ENCODE measurements at places on chromosomes 11 and 22.

GRCh38 chr11:46865340-46865739, 19.3 kb upstream of the CKAP5 start:
- peak; percentile 75 for DNase-seq

DNA sequence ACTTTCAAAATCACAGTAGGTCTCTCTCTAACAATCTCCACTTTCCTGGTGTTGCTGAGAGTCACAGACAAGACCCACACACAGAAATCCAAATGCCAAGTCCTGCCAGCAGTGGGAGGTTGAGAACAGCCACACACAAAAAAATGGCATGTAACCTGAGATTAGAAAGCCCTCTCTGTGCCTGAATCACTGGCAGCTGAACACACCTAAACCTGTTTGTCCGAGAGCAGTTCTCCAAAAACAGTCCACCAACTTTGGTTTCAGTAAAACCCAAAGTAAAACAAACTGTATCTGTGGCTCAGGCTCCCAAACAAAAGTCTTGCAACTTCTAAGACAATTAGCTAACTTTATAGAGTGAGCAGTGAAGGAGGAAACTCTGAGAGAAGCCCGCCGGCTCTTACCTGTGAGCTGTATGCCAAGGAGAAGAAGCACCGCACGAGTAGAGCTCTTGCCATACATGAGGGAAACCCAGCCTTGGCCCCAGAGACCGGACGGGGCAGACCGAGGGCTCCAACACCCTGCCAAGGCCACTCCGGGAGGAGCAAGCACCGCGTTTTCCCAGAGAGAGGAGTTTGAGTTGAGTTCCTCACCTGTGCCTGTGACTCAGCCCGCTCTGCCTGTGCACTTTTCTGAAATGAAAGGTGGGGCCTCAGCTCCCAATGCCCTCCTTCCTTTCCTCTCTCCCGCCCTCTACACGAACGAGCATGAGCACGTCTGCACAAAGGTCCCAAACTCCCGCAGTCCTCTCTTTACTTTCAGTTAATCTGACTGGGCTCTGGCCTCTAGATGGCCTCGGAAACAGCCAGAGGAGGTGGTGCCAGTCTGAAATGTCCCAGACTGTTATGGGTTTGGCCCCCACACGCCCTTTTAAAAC, at the start of gene MPZL2:
MPZL2 (minus strand) TSS at position 603 of the 874 bp plus-strand sequence; CDS start at position 459, 144 bp downstream.
- no peak for DNase-seq

DNA sequence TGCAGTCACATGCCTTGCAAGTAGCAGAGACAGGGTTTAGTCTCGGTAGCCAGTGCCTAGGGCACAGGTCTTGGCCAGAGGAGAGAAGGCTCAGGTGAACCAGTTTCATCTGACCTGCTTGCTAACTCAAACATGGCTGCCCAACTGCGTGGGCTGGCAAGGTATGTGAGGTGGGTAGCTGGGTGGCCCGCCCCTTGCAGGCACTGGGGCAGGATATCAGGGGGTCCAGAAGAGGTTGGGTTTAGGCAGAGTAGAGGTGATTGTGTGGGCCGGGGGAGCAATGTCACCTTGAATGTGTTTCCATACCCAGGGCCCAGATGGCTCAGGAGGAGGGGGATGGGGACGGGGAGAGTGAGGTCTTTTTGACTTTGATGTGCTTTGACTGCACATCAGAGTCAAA, 37.7 kb downstream of the ST3GAL4 start:
- no peak for DNase-seq

GRCh38 chr11:133803026-133803425, 42.3 kb downstream of the SPATA19 start:
- DNase-seq: no peak

DNA sequence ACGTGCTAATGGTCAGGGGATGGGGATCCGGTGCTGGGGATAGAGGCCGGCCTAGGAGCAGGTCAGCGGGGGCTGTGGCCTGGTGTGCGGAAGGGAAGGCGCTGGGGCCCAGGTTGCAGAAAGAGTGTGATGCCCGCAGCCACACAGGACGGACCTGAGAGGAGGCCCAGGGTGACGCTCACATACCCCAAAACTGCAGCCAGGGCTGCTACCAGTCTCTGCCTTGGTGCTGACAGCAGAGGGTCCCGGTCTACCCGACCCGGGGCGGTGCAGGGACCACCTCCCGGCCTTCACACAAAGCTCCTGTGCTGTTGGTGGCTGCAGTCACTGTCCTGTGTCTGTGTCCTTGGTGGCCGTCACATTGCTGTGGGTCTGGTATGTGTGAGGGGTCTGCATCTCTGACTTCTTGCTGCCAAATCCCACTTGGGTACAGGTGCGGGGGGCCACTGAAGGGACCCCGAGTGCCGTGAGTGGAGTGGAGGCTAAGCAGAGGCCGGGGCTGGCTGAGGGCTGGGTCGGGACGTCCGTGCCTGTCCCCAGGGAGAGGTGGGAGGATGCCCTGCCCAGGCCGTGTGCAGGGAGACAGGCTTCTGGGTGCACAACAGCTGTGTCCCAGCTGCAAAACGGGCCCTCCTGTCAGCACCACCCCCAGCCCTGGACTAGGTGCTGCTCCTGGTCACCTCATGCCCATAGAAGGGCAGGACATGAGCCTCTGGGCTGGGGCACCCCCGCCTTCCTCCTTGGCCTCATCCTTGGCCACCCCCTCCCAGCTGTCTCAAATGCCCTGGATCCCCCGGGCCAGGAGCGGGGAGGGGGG, 1.5 kb downstream of the LSP1 start:
- DNase-seq: no peak

- peak; percentile 91 for DNase-seq
These were observed 51.9 kb downstream of the CD44 start for GRCh38 chr11:35190804-35191348.

DNA sequence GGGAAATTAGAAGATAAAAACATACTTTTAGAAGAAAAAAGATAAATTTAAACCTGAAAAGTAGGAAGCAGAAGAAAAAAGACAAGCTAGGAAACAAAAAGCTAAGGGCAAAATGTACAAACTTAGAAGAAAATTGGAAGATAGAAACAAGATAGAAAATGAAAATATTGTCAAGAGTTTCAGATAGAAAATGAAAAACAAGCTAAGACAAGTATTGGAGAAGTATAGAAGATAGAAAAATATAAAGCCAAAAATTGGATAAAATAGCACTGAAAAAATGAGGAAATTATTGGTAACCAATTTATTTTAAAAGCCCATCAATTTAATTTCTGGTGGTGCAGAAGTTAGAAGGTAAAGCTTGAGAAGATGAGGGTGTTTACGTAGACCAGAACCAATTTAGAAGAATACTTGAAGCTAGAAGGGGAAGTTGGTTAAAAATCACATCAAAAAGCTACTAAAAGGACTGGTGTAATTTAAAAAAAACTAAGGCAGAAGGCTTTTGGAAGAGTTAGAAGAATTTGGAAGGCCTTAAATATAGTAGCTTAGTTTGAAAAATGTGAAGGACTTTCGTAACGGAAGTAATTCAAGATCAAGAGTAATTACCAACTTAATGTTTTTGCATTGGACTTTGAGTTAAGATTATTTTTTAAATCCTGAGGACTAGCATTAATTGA, 1.0 kb downstream of the MALAT1 start:
- no peak for DNase-seq

DNA sequence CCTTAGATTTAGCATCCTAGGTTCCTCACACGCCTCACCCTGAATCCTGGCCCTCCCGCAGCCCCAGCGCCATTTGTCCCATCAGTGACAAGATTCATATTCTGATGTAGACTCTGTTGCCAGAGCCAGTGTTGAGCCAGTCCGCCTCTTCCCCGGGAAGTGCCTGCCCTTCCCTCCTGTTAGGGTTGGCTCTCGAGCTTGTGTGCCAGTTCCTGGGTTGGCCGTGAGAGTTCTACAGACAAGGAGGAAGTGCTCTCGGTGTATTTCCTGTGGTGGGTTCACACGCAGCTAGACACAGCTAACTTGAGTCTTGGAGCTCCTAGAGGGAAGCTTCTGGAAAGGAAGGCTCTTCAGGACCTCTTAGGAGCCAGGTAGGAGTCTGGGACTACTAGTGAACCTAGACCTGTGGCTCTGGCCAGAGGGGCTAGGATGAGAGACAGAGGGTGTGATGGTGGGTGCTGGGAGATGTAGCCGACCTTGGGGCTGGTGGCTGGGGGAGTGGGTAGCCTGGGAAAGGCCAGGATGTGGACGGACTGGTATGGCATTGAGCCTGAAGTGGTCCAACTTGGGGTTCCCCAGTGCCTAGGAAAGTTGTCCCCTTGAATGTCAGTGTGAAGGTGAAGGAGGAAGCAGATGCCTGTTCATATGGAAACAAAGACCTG, at the start of gene IL18BP:
IL18BP (plus strand) TSS at position 261 of the 662 bp plus-strand sequence. CDS start 1,076 bp downstream, outside the sequence.
- DNase-seq: no peak

- no peak for DNase-seq
These were observed 253.7 kb upstream of the CHORDC1 start for GRCh38 chr11:90476442-90477007.

DNA sequence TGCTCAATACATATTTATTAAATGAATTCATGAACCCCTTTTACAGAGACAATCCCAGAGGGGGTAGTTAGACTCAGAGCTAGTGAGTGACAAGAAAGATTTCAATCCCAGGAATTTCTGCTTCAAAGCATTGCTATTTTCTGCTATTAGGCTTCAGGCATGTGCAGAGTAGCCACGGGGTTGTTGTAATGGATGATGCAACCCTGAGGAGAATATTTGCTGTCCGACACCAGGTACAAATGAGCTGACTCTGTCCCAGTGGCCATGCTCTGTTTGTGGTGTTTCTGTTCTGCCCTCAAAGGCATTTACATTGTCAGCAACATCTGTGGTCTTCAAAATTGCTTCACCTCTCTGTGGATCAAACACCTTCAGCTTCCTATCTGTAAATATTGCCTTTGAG, 102.6 kb downstream of the CSNK2A3 start:
- DNase-seq: no peak

GRCh38 chr11:78201096-78201818, 12.5 kb downstream of the USP35 start:
- DNase-seq: no peak

DNA sequence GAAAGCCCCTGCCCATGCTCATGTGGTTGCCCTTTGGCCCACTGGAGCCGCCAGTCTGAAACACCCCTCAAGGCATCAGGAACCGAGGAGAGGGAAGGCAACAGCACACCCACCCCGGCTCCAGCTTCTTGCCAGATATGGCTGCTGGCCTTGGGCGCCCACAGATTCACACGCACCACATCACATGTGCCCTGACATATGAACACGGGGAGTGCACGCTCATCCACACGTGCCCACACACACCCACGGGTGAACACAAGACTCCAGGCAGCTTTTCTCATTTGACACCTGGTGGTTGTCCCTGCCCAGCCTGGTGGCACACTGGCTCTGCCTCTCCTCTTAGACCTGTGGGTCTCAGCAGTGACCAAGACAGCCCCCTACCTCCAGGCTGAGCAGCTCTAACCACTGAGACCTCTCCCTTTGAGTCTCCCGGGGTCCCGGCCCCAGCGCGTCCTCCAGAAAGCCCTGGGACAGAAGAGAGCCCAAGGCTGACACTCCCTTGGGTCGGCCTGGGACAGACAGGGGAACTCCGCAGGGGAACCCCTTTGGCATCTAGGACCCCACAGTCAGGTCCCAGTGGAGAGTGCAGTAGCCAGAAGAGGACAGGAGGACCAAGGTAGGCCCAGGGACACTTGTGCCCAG, 2.7 kb upstream of the MAPK12 start:
- no peak for DNase-seq

- DNase-seq: peak; percentile 73
These were observed 146.2 kb upstream of the RASSF10 start for GRCh38 chr11:12862696-12863469.

All from AG04450 (cell line).